ENCODE measurements at places on chromosomes 13 and 19. TPM values are rescaled to one million over a fixed set of nuclear protein-coding genes. Genes with fewer than 3 reads are reported as not detected.

GJB2 gene
- total RNA-seq, result 2.9 TPM

- DNase-seq, result no peak
These were observed 1492.7 kb upstream of the PCDH20 start for GRCh38 chr13:62908321-62908720.

DNA sequence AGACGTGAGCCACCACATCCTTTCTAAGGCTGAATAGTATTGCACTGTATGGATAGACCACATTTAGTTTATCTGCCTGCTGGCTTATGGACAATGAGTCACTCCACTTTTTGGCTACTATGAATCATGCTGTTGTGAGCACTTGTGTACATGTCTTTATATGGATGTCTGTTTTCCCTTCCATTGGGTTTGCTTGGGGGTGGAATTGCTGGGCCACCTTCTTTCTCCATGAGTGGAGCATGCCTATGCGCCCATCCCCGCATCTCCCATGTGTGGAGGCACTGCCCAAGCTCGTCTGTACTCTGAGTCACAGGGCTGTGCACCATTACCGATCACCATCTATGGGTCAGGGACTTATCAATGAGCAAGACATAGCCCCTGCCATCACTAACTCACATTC, 127.2 kb upstream of the GJB6 start:
- no peak for DNase-seq

- no peak for DNase-seq
These were observed 4.2 kb downstream of the SULT2B1 start for GRCh38 chr19:48556163-48556562.

- no peak for DNase-seq
These were observed 31.7 kb downstream of the TSHZ3 start for GRCh38 chr19:31317570-31317969.

- no peak for DNase-seq
These were observed 1155.1 kb downstream of the OLFM4 start for GRCh38 chr13:54183728-54184127.
